T-cell (primary cell): ENCODE measurements at places on chromosomes 7 and 10. TPM values are rescaled to one million over a fixed set of nuclear protein-coding genes. Genes with fewer than 3 reads are reported as not detected.
A peak's percentile ranks its signal among the peaks of the same experiment; 100 is the strongest.

EPHB4 gene
- total RNA-seq, result 10.3 TPM

DNA sequence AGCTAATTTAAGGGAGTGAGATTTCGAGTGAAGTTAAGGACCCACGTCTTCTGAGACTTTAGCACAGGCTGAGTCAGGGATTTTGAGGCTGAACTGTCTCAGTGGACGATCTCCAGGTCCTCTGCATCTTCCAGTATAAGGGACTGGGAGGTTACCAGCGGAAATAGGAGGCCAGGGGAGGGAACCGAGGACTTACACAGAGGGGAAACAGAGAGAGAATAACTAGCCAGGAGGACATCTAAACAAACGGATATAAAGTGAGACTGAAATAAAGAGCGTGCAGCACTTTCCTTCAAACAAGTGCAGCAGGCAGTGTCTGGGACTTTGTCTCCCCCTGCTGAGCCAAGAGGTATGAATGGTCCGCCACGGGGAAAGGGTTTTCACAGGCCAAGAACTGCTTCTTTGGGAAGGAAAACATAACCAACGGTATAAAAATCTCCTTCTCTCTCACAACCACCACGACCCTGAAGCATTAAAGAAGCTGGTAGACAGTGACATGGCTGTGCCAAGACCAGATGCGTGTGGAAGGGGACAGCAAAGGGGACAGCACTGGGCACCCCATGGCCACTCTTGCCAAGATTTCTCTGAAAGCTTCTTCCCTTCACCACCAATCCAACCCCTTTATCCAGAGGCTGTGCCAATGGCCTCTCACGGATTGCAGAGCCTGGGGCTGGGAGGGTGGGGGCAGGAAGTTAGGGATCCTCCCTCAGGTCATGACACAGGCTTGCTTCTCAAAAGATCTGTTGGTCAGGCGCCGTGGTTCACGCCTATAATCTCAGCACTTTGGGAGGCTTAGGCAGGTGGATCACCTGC lies 72.0 kb downstream of the SLC37A3 start:
- peak; percentile 58 for DNase-seq

SPDYE8 gene
- not detected for total RNA-seq

DNA sequence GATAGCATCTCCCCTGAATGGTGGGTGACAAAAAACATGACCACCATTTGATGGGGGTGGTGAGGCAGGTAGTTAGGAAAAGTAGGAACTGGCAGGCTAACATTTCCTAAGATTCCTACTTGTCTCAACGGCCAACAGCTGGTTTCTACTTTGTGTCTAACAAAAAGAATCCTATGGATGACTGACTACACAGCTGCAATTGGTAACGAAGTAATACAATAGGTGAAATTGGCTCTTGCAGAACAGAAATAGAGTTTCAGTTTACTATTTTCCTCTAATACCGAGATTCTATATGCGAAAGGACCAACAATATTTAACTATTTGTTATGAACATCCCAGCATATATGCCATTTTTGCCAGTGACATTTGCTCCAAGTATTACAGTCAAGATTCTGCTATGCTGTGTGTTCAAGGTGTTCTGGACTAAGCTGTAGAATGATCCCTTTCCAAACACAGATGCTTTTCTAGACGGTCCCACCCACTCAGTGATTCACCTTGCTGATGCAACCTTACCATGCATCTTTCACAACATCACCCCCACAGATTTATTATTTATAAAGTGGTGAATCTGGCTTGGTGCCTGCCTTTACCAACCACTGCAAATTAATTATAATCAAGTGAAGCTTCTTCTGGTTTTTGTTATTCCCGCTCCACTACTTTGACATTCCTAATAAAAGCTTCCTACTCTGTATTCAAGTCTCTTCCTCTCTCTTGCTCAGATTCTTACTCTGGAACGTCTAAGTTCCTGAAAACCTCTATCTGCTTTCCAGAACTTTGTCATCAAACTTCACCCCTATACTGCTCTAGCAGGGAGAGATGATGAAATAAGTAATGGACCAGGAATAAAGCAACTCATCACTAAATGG lies 16.8 kb downstream of the BBIP1 start:
- no peak for DNase-seq
